Tongue (tissue), 3 donors: ENCODE measurements at places on chromosomes 7 and 10.

DNA sequence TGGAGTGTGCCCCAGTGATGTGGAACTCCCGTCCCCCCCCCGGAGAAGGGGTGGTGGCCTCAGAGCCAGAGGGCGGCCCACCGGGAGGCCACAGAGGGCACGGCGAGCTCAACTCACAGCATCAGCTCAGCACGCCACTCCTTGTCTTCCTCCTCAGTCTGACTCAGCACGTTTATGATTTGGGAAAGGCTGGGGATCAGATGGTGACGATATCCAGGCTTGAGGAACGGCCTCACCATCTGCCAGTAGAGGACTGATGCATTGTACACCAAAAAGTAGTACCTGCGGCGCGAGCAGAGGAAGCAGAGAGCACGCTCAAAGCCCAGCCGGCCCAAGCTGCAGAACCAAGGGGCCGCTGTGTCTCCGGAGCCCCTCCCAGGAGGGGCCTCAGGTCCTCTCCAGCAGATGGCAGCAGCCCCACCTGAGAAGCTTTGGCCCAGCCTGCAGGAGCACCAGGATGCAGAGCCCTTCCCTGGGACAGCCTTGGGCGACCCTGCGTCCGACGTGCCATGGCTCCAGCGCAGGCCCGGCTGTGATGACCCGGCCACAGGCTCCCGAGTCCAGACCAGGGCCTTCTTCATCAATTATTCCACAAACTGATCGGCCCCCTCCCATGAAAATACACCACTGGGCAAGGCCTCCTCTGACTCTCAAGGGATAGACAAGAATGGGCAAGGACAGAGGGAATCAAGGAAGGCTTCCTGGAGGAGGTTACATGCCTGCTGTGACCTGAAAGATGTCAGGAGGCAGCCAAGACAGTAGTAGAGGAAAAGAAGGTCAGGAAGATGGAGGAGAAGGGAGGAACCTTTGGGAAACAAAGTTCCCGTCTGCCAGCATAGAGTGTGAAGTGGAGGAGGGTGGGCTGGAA is 3.7 kb downstream of the CFAP46 start:
- peak; percentile 14 for DNase-seq

DNA sequence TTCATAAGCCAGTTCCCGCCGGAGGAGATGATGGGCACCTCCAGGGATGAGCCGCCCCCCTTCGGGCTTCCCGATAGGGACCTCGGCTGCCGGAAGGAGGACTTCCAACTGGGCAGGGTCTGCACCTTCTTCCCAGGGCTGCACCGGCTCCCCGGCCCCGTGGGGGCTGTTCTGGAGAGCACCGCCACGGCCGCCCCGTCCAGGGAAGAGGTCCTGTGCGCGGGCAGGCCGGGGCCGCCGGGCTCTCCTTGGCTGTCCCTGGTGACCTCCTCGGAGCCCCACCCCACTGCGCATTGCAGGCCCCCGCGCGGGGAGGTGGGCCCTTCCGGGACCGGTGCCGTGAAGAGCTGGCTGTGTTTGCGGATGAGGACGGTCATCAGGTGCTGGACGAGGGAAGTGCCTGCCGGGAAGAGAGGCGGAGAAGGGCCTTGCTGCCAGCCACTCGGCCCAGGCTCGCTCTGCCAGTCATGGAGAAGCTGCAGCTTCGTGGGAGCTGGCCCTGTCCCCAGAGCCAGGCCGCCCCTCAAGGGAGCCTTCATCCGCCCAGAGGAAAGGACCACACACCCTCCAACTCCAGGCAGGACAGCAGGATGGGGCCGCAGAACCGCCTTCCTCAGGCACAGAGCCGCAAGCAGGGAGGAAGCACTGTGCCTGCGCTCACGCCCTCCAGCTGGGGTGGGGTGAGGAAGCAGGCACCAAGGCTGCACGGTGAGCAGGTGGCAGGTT is 144.4 kb downstream of the MAPK8 start:
- no peak for DNase-seq

DNA sequence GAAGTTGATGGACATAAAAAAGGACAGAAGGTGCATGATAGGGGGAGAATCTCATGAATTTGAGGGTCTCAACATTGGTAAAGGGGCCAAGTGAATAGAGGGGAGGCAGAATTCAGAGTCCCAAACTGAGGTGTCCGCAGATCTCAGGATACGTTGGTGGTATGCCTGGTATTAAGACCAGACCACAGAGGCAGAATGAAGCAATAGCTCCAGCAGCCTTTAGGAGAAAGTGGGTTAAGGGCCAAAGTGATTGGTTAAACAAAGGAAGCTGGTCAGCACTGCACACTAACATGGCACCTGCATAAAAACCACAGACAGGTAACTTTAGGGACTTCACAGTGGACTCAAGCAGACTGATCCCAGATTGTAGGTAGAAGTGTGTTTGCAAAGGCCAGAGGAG is 37.5 kb downstream of the MEST start:
- no peak for DNase-seq

GRCh38 chr10:35870665-35871310 is 228.7 kb upstream of the FZD8 start:
- DNase-seq: peak; percentile 11

GRCh38 chr10:132370426-132371340 is 26.3 kb upstream of the PWWP2B start:
- DNase-seq: no peak

DNA sequence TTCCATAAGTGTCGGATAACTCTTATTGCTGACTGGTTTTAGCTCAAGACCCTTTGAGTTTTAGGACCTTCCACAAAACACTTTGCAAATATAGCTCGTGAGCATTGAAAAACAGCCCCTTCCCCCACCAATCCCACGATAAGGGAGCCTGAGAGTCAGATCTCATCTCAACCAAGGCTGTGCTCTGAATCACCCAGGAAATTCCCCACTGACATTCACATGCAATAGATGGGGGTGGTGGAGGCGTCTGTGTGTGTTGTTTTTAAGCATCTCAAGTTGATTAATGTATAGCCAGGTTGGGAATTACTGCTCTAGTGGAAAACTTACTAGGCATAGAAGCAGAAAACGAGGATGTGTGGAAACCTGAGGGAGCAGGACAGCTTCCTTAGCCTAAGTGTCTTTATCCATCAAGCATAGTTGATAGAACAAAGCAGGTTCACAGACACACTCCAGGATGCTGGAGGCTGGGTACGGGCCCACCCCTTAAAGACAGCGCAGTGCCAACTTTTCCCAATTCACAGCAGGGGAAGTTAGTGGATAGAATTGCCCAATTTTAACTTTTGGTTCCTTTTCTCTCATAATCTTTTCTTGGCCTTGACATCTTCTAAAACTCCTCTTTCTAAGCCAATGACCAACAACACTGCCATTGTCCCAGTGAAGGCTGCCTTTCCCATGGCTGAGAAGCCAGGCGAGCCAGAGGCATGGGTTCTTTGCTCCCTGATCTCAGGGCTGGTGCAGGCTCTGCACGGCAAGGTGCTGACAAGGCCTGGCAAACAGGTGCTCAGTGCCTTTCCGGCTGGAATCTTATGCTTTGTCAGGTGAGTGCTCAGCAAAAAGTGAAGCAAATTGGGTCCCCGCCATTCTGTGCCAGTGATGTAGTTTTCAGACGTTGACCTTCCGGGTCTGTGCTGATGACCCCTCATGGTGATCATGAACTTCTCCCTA is 98.5 kb upstream of the INSIG1 start:
- no peak for DNase-seq

- DNase-seq: no peak
Measured at GRCh38 chr7:88363249-88363648, 56.6 kb upstream of the STEAP4 start.

DNA sequence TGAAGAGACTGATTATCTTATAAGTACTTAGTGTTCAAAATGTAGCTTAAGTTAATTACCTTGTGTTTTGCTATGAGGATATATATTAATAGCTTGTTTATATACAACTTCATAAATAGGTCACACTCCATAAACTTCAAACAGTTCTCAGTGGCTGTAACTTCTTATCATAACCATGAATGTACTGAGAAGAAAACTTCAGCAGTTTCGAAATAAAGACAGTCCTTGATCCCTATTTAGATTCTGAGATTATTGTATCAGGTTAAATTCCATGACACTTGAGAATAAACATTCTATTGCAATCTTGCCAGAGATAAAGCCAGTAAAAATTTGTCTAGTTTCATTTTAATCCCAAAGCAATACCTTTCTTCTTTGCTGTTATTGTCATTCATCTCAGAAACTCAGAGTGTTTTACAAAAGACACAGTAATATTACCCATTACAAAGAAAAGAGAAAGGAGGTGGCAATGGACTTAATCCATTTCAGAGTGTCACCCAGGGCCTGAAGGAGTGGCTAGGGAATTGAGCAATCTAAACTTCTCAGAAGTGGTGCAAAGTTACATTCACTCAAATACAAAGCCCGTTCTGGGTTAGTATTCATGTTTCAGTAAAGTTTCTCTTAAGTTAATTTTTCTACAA is 403.6 kb downstream of the SEMA3D start:
- no peak for DNase-seq

- peak; percentile 88 for DNase-seq
Measured at GRCh38 chr10:97037365-97038361, 148.1 kb downstream of the SLIT1 start.

DNA sequence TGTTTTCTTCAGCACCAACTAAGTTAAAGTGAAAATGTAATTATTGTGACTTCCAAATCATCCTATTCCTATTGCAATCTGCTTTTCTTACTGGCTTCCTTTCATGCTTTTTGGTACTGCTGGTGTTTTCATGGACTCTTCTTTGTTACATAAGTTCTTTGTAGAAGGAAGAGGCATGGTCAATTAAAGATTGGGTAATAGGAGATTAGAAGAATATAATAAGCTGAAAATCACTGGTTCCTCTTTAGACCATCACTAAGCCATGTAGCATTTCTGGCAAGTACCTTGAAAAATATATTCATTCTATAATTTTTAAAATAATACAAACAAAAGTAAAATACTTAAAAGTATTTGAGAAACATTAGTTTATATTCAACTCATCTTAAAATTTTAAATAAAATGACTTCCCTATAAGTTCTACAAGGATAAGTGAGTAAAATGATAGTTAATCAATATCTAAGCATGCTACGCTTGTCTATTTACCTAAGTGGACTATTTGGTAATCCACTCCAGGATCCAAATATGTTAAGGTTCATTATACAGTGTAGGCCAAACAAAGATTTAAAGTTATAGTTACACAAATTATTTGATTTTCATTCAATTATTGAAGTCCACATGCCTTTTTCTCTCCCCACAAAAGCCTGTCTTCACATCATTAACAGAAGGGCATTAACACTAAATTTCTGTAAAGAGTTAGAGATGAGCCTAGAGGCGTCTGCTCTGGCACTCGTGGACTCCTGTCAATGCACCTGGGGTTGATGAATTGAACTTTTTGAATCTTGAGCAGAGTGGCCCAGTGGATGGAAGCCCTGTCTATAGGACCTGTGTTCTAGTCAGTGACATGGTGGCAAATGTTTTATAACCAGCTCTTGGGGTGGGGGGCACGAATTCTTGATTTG is 408.1 kb downstream of the INHBA start:
- no peak for DNase-seq

- DNase-seq: no peak
Measured at GRCh38 chr10:110324201-110324804, 19.6 kb upstream of the SMNDC1 start.

- no peak for DNase-seq
Measured at GRCh38 chr10:109956454-109957091, 33.3 kb upstream of the XPNPEP1 start.

DNA sequence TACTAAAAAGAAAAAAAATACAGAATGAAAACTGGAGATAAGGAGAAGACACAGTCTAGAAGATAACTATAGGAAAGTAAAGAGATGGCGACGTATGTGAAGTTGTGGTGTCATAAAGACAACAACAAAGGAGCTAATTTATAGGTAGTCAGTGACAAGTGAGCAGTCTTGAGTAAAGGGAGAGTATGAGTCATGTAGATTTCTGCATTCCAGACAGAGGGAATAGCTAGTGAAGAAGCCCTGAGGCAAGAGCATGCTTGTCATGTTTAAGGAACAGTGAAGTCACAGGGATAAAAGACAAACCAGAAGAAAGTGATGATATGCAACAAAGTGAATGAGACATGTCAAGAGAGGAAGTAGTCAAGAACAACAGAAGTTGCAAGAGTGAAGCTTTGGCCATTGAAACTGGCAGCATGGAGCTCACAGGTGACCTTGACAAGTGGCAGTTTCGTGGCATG is 2.3 kb upstream of the MIOS start:
- DNase-seq: no peak

DNA sequence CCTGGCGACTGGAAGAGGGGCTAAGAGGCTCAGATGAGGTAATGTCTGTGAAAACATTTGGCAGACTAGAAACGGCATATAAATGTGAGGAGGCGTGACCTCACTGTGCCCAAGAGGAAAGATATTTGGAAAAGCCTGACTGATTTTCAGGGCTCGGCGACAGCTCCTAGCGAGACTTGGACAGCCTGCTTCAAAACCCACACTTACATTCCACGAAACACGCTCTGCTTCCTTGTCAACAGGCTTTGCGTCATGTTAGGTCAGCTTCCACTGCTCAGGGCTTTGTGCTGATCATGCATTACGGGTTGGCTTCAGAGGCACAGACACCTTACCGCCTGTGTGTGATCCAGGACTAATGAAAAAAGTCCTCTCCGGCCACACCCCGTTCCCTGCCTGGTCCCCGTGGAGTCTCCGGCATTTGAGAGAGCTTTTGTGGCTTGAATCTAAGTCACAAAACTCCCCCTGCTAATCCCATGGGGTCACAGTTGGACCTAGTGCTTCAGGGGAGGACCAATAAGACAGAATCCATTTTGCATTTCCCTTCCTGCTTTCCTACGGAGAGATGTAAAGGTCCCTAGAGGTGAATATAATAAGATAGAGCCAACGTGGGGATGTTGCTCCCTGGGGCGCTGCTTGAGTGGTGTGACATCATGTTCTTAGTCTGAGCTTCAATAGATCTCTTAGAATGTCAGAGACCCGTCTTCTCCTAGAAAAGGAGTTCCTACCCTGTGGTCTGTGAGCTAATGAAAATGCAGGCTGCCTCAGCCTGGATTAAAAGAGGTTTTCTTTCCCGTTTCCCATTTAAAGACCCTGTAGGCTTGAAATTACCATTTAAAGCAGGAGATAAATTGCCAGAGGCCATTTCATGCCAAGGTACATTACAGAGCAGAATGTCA is 25.5 kb downstream of the FGFBP3 start:
- peak; percentile 73 for DNase-seq

GRCh38 chr7:119545118-119545517 is 727.9 kb upstream of the KCND2 start:
- no peak for DNase-seq

DNA sequence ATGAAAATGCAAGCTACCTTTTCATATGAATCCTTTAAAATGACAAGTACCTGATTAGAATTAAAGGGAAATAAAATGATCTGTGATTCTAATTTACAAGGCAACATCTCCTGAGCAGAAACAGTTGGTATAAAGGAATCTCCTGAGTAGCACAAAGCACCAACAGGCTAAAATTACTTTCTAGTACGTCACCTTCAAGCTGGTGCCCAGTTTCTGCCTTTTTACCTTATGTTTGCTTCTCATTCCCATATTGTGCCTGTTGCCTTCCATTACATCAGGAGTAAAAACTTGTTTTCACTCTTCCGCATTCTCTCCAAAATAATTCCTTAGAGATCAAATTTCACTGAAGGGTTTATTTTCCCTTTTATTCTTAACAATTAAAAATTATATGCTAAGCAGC is 587.1 kb upstream of the KCND2 start:
- no peak for DNase-seq

- DNase-seq: peak; percentile 4
Measured at GRCh38 chr7:136183981-136184380, 206.8 kb upstream of the MTPN start.
